ENCODE measurements at places on chromosomes 1 and 21.
A peak's percentile ranks its signal among the peaks of the same experiment; 100 is the strongest.

DNA sequence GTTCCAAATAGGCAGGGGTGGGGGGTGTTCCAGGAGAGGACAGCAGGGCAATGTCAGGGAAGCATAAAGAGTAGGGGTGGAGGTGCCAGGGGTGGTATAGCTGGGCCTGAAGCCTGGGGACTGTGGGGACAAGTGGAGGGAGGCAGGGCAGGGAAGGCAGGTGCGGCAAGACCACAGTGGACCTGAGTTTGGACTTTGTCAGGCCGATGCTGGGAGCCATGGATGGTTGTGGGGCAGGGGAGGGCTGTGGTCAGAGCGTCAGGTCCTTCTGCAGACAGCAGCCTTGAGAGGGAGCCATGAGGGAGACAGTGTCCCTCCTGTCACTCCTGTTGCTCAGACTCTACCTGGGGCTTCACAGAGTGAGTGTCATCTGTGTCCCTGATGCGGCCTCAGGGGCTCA is 320.3 kb downstream of the PTPRU start:
- no peak for DNase-seq

- DNase-seq = no peak
These were observed 20.3 kb downstream of the USP24 start for GRCh38 chr1:55194851-55195250.

GRCh38 chr21:38173276-38174035 is 83.3 kb upstream of the KCNJ15 start:
- DNase-seq = no peak

DNA sequence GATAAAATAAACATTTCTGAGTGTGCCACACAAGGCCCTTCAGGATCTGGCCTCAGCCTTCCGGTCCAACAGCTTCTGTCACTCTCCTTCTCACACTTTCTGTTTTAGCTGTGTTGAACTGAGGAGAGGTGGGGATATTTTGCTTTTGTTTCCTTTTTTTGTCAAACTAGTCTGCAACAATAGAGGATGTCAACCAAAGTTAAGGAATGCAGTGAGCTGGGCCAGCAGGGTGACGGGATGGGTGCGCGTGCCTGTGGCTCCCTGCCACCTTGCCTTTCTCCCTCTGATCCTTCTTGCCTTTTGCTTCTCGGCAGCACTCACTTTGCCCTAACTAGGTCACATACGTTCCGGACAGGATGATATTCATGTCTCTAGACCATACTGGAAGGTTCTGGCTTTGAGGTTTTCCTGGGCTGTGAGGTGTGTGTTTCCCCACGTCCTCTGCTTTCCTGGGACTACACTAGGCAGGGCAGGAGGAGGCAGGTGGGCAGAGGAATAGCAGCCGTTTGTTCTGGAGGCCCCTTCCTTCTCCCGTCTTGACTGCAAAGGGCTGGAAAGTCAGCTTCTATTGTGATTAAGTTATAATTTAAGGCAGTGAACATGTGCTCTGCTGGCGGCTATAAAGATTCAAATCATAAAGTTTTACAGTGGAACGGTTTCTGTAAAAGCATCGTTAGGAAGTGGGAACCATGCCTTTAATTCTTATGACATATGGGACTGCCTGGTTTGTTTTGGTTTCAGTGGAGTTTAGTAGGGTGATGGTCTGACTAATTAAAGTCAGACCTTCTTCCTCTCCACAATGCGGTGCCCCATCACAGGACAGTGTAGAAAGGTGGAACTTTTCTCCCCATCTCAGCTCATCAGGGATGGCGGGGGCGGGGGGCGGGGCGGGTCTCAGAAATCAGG is 67.8 kb downstream of the RNF220 start:
- no peak for DNase-seq

GRCh38 chr1:209403921-209404320 is 179.6 kb upstream of the CAMK1G start:
- DNase-seq = no peak

DNA sequence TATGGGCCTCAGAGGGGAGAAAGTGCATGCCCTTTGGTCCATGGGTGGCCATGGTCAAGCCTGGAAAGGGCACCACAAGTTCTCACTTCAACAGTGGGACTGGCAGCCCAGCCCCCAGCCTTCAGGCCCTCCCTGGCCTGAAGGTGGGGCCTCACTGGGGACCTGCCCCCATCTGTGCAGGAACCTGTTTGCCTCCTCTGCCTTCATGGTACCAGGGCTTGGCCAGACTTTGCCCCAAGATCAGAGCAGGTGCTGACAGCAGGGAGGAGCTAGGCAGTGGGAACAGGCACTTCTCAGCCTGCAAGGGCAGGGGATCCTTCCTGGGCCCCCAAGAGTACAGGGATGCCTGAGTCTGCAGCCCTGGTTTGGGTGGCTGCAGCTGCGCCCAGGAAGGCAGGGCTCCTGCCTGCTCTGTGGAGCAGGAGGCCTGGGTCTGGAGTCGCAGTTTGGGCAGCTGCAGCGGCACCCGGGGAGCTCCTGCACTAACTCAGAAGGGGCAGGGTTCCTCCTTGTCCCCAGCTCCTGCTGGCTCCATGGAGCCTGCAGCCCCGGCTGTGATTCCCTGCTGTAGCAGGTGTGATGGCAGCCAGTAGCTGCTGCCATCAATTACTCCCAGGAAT is 460.1 kb upstream of the NCAM2 start:
- DNase-seq = no peak

GRCh38 chr1:26283279-26283853 is 3.5 kb downstream of the SH3BGRL3 start:
- no peak for DNase-seq

DNA sequence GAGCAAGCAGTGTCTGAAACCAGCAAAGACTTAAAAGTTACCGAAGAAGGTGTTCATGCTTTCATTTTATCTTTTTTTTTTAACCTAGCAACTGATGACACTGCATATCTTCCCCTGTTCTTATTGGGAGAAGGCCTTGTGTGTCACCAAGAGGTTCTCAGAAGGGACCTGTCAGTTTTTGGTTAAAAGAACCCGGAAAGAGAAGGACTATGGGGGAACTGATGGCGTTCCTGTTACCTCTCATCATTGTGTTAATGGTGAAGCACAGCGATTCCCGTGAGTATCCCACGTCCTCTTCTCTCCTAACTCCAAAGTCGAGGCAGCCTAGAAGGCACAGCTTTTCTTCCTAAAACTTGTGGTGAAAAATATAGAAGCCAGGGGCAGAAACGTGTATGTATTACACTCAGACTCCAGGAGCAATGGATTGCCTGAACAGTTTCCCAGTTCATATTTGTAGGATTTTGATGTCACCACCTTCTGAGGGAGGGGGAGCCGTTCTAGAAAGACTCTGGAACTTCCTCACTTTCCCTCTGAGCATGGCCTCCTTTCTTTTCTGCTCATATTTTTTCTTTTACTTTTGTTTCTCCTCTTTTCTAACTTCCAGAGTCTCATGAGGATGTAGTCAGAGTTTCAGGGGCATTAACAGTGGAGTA is at the start of gene MR1:
TSS of gene MR1 (plus strand) at position 185 of the 653 bp plus-strand sequence. CDS start at position 210, 25 bp downstream.
- DNase-seq = peak; percentile 15

GRCh38 chr1:98322086-98322485 is 339.4 kb upstream of the SNX7 start:
- no peak for DNase-seq

DNA sequence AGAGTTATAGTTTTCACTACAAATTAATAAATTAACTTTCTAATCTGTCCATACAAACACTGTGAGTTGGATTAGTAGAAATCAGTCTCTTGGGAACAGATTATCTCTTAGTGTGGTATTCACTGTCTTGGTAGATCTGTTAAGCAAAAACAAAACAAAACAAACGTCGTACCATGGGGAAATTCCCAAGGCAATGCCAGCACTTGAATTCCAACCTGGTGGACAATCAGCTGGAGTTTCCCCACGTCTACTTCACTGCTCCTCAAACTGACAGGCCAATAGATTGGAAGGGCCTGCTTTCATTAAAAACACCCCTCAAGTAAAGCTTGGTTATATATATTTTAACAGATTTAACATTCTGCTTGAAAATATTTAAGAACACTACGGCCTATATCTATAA is 31.9 kb downstream of the GDAP2 start:
- DNase-seq = no peak

DNA sequence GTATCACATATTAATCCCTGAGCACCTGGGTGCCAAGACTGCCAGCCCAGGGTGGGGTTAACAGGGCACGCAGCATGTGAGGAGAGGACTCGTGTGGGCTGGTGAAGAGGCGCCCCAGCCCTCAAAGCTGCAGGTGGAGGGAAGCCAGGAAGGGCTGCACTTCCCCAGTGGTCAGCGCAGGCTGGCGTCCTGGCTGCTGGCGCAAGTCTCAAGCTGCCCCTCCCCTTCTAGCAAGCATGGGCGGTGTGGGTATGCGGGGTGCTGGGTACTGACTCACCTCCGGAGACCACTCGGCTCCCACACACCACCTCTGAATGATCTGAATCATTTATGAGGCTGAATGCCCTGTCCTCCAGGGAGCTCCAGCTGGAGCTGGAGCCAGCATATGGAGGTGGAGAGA is 44.0 kb downstream of the EIF2D start:
- DNase-seq = no peak

DNA sequence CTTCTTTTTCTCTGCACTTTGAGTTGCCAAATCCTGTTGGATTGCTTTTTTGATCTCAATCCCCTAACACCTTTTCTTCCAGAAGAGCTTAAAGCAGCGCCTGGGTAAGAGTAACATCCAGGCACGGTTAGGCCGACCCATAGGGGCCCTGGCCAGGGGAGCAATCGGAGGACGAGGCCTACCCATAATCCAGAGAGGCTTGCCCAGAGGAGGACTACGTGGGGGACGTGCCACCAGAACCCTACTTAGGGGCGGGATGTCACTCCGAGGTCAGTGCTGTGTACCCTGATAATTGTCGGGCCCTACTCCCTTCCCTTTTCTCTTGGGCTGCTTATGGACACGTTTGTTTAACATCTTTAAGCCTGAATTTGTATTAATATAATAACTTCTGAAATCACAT is 8.3 kb downstream of the CHTOP start:
- DNase-seq = no peak

DNA sequence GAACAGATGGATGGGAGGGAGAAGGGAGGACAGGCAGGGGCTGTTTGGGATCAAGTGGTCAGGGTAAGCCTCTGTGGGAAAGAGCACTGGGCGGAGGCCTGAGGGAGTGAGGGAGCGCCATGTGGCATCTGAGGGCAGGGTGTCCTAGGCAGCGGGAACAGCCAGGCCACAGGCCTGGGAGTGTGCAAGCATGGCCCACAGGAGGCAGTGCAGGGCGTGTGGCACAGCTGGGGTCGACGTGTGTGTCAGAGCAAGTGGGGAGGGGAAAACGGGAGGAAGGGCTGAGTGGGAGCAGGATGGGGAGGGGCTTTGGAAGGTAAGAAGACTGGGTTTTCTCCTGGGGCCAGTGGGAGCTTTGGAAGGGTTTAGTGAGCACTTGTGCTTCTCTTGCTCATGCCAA is 143.4 kb downstream of the SYF2 start:
- no peak for DNase-seq

GRCh38 chr1:209012443-209013196 is 570.9 kb upstream of the CAMK1G start:
- DNase-seq = no peak

DNA sequence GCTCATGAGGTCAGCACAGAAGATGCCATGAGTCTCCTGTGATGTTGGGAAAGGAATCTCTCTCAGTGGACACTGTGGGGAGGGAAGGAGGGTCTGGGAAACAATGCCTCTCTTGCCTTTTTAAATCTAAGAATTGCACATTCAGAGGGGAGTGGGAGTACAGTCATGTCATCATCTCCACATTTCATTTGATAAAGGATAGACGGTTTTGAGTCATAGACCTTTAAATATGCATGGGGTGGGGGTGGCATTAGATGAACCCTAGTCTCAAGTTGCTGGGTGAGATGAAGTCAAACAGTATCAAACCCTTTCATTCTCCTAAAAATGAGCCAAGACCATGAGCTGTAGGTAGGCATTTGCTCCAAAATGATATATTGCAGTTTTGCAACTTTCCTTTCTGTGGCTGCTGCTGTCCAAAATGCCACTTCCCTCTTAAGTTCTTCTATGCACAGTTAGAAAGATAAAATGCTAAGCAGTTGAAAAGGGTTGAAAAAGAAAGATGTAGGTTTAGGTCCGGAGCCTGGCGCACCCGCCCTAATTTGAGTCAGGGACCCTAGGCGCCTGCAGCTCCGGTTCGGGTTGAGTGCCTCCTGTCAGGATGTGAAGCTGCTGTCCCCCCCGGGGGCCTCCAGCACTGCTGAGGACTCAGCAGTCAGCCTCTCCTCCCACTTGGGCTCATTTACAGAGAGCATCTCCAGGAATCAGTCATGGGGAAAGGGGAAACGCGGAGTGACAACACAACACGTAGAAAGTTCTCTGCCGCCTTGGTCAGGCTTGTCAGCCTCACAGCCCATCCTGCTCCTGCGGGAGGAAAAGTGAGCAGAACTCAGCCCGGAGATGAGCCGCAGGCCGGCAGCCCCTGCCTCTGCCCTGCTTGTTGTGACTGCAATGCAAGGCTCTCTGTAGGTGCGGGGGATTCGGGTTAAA is 479.3 kb upstream of the RUNX1 start:
- DNase-seq = peak; percentile 10

All from anterior cingulate cortex (tissue), 58 donors.